ENCODE measurements at places on chromosomes 16 and 17. TPM values are rescaled to one million over a fixed set of nuclear protein-coding genes. Genes with fewer than 3 reads are reported as not detected.

DNA sequence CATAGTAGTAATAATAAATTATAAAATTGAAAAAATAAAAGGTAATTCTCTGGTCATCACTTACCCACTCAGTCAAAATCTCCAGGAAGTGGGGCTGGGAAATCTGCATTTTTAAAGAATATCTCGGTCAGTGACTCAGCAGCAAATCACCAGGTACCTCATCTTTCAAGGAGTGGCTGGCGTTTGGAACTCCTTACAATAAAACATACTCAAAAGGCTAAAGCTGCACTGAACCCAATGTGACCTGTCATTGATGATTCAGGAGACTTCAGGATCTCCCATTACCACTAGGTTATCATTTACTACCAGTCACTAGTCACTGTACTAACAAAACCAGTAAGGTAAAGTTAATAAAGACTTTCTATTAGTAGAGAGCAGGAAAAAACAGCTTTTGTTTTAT is 21.5 kb upstream of the RFFL start:
- H3K4me1 ChIP-seq: peaks cover 46% of the 10 kb centered on the region
- peak overlapping the region; percentile 16 for H3K27ac ChIP-seq
- H3K4me3 ChIP-seq: no peak overlapping the region
- H3K27me3 ChIP-seq: no peaks in the 10 kb centered on the region
- DNase-seq: no peak

GRCh38 chr17:45403906-45404490 is 28.7 kb downstream of the ARHGAP27 start:
- peaks cover 11% of the 10 kb centered on the region for H3K27me3 ChIP-seq
- no peak for DNase-seq
- H3K4me3 ChIP-seq: no peak overlapping the region
- no peak overlapping the region for H3K27ac ChIP-seq
- no peaks in the 10 kb centered on the region for H3K36me3 ChIP-seq

DNA sequence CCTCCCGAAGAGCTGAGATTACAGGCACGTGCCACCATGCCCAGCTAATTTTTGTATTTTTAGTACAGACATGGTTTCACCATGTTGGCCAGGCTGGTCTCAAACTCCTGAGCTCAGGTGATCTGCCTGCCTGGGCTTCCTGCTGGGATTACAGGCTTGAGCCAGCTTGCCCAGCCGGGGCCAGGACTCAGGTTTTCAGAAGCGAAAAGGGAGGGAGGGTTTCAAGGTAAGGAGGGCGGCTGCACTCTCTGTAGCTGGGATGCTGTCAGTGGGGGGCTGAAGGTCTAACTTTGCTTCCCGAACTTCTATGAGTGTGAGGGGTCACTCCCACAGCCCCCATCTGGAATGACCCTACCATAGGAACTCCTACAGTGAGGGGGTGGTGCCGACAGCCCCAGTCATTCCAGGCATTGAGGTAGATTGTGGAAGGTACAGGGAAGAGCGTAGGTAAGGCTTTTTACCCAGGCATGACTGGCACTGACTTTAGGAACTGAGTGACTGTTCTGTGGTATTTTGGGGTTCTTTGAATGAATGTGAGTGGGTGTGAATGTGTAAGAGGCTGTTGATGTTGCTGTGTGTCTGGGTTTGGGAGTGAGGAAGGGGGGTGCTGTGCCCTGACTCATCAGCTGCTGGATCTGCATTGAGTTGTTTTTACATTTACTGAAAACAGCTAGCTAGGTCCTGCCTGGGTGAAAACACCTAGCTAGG is 3.8 kb upstream of the C1QL1 start:
- peak overlapping the region; percentile 45 for H3K27ac ChIP-seq
- no peak for DNase-seq
- no peak overlapping the region for H3K4me3 ChIP-seq
- H3K4me1 ChIP-seq: peaks cover 8% of the 10 kb centered on the region

- H3K4me3 ChIP-seq: no peak overlapping the region
- peaks cover 7% of the 10 kb centered on the region for H3K4me1 ChIP-seq
- H3K27me3 ChIP-seq: peaks cover 28% of the 10 kb centered on the region
- no peak for DNase-seq
- no peaks in the 10 kb centered on the region for H3K36me3 ChIP-seq
Observed at GRCh38 chr16:51665436-51665998, 514.4 kb upstream of the SALL1 start.

DNA sequence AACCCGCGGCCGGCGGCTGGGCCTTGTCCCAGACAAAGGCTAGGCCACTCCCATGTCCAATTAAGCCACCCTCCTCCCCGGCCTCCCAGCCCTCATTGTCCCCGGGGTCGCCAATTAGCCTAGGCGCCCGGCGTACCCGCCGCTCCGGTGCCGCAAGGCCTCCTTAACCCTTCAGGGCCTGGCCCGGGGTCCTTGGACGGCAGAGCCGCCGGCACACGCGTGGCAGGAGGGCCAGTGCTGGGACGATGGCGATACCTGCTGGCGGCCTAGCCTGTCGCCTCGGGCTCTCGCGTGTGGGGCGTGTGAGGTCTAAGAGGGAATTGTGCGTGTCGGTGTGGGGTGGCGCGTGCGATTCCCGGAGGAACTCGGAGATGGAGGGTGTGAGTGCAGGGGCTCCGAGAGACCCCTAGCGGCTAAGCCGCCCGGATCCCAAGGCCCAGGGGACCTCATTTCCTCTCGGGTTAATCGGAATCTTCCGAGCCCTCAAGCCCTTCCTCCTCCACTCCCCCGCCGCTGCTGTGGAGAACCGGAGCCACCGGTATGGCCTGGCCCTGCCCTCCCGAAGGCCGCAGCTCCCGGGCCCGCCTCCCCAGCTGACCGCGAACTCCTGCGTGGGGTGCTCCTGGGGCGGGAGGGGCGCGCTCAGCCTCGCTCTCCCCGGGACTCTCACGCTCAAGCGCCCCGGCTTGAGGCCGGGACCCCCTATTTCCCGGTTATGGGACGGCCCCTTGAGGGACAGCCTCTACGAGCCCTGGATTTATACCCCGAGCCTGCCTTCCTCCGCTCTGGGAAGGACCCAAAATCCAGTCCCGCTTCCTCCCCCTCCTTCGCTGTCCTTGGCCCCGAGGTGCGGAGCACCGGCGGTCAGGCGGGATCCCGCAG is 11.9 kb downstream of the TBX2 start:
- H3K36me3 ChIP-seq: no peaks in the 10 kb centered on the region
- peak; percentile 60 for DNase-seq
- peak overlapping the region; percentile 93 for H3K27ac ChIP-seq
- H3K27me3 ChIP-seq: peaks cover 62% of the 10 kb centered on the region

GRCh38 chr16:69340095-69340644 is 598 bp downstream of the NIP7 start:
- H3K4me3 ChIP-seq: peak overlapping the region; percentile 100
- no peaks in the 10 kb centered on the region for H3K27me3 ChIP-seq
- no peak for DNase-seq

DNA sequence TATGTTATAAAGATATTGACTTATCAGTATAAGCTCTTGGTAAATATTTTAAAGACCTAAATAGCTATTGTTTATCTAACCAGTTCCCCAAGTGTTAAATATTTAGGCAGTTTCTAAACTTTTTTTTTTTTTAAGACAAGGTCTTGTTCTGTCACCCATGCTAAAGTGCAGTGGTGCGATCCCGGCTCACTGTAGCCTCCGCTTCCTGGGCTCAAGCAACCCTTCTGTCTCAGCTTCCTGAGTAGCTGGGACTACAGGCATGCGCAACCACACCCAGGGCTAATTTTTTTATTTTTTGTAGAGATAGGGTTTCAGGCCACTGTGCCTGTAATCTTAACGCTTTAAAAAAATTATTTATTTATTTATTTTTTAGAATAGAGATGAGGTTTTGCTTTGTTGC is 43.5 kb downstream of the SNX29 start:
- peaks cover 11% of the 10 kb centered on the region for H3K4me1 ChIP-seq
- no peak for DNase-seq

DNA sequence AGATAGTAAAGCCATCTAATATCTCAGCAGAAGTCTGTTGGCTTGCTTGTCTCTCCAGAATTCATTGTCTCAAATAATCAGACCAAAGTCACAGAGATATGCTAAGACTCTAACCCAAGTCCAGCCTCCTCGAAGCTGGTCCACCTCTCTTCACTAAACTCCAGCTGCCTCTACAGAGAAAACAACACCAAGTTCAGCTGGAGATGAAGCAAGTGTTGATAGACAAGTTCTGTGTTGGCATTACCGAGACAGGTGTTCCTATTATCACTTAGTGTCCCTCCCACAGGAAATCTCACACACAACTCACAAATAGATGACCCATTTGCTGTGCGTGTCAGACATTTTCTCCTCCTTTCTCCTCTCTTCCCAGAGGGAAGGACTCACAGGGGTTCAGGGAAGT is 164.4 kb upstream of the ANKFN1 start:
- H3K27ac ChIP-seq: no peak overlapping the region
- no peaks in the 10 kb centered on the region for H3K4me1 ChIP-seq
- H3K27me3 ChIP-seq: peaks cover 21% of the 10 kb centered on the region
- DNase-seq: no peak

DNA sequence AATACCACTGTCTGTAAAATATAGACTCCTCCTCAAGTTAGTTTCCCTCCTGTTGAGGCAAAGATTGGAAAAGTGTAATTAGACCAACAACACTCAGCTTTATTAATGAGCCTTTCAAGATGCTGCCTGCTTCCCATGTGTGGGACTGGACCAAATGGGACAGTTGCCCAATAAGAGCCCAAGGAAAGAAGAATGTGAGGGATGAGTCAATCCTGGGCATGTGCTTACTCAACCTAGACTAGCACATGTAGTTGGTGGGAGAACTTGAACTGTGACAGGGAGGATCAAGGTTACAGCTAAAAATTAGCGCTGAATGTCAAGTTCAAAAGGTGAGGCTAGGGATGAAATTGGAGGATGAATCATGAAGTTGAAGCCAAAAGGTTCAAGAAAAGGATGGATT is 435.5 kb downstream of the CA10 start:
- DNase-seq: no peak
- no peaks in the 10 kb centered on the region for H3K4me1 ChIP-seq
- H3K4me3 ChIP-seq: no peak overlapping the region
- H3K36me3 ChIP-seq: no peaks in the 10 kb centered on the region
- H3K27ac ChIP-seq: no peak overlapping the region

DNA sequence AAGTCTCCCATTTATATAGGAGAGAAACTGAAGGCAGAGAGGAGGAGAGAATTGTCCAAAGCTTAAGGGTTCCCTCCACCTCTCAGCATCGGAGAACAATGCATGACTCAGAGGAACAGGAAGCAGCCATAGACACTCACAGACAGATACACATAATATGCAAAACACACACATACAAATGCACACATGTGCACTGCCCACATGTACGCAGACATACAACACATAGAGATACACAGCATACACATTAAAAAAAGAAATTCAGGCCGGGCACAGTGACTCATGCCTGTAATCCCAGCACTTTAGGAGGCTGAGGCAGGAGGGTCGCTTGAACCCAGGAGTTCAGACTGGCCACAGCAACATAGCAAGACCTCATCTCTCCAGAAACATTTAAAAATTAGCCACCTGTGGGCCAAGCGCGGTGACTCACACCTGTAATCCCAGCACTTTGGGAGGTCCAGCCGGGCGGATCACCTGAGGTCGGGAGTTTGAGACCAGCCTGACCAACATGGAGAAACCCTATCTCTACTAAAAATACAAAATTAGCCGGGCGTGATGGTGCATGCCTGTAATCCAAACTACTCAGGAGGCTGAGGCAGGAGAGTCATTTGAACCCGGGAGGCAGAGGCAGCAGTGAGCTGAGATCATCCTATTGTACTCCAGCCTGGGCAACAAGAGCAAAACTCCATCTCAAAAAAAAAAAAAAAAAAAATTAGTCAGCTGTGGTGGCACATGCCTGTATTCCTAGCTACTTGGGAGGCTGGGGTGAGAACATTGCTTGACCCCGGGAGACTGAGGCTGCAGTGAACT is 11.3 kb downstream of the ERAL1 start:
- no peaks in the 10 kb centered on the region for H3K27me3 ChIP-seq
- H3K4me3 ChIP-seq: no peak overlapping the region
- H3K27ac ChIP-seq: no peak overlapping the region
- no peak for DNase-seq

DNA sequence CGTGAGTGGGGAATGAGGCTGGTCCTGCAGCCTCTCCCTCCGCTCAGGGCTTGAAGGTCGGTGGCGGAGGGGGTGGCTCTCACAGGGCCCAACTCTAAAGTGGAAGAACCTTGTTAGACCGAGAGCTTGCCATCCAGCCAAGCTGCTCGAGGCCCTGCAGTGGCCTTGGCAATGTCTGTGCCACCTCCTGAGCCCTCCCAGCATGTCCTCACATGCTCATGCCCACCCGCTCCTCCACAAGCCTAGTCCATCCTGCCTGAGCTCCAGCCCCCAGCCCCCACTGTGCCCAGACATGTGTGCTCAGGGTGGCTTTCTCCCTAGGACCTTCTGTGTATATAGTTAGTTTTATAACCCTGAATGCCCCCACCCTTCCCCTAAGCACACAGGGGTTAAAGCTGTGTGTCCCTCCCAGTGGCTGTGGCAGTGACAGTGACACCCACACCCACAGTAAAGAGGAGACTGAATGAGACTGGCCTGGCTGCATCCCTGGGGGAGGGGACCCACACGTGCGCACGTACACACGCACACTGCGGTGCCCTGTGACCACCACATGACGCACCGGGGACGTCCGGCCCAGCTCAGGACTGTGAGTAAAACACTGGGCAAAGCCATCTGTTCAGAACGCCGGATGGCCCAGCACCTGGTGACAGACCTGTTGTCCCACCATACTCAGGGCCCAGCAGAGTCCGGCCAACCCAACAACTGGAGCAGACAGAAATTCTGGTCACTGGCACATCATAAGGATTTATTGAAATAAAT is 15.6 kb downstream of the PDK2 start:
- no peak overlapping the region for H3K27ac ChIP-seq
- DNase-seq: no peak
- peaks cover 4% of the 10 kb centered on the region for H3K4me1 ChIP-seq
- no peak overlapping the region for H3K4me3 ChIP-seq
- H3K27me3 ChIP-seq: peaks cover 5% of the 10 kb centered on the region
- peaks cover 4% of the 10 kb centered on the region for H3K36me3 ChIP-seq

- no peak overlapping the region for H3K4me3 ChIP-seq
- DNase-seq: no peak
- no peaks in the 10 kb centered on the region for H3K4me1 ChIP-seq
- peaks cover 5% of the 10 kb centered on the region for H3K36me3 ChIP-seq
- H3K27me3 ChIP-seq: no peaks in the 10 kb centered on the region
Observed at GRCh38 chr16:30867747-30868146, 26.1 kb downstream of the BCL7C start.

TMUB2 gene
- total RNA-seq: 48.5 TPM

TNFRSF17 gene
- not detected for total RNA-seq

SLC13A2 gene
- total RNA-seq: 0.29 TPM

PDE6G gene
- total RNA-seq: 0.50 TPM

SPSB3 gene
- 50.2 TPM for total RNA-seq

USP10 gene
- 124 TPM for total RNA-seq

NPIPA3 gene
- 1.3 TPM for total RNA-seq

FAM20A gene
- 13.7 TPM for total RNA-seq

CBFA2T3 gene
- 12.9 TPM for total RNA-seq

TM4SF5 gene
- total RNA-seq: 0.44 TPM

HEATR9 gene
- total RNA-seq: not detected

TSNAXIP1 gene
- 14.5 TPM for total RNA-seq

Data from progenitor cell of endocrine pancreas (in vitro differentiated cells).